ENCODE measurements at places on chromosomes 12 and 14.

DNA sequence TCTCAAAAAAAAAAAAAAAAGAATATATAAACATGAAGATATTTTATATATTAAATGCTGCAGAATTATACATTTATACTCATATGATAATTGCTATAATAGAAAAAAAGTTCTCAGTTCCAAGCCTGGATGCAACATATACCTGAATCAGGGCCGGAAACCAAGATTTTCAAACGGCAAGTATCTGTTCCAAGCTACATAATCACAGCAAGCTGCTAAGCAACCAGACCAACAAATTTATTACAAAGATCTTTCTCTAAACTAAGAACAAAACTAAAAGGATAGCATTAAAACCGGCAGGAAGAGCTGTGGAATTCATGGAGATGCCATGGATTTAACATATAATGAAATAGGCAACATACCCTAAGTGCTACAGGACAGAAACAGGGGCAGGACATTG is 7.1 kb downstream of the RACGAP1 start:
- no peak for DNase-seq

- DNase-seq = no peak
Measured at GRCh38 chr12:19410629-19411185, 28.6 kb upstream of the AEBP2 start.

DNA sequence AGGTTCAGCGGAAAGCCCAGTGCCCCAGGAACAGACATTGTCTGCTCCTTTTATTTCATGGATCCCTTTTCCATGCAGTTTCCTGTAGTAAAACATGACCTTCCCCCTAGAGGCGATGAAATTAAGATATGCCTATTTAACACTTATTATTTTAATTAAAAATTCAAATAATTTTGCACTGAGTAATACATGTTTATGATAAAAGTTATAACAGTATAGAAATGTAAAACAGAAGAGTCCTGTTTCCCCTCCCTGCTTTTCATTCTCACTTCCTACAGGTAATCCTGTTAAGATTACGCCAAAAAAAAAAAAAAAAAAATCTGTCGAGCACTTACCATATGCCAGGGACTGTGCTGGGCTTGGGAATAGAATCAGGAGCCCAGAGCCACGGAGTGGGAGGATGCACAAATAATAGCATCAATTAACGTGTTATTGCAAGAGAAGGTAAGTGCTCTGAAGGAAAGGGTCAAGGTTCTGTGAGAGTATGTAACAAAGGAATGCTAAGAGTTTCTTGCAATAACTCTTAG is 830 bp upstream of the LPCAT3 start:
- no peak for DNase-seq

- DNase-seq = no peak
Measured at GRCh38 chr12:124732275-124733075, 131.2 kb downstream of the SCARB1 start.
